Activated CD8-positive, alpha-beta T cell treated with anti-CD3 and anti-CD28 coated beads, Interleukin-2, amount 10 ng/mL, durations not matched to agents 7 days and 5 days (primary cell): ENCODE measurements at places on chromosomes 6 and 20.

DNA sequence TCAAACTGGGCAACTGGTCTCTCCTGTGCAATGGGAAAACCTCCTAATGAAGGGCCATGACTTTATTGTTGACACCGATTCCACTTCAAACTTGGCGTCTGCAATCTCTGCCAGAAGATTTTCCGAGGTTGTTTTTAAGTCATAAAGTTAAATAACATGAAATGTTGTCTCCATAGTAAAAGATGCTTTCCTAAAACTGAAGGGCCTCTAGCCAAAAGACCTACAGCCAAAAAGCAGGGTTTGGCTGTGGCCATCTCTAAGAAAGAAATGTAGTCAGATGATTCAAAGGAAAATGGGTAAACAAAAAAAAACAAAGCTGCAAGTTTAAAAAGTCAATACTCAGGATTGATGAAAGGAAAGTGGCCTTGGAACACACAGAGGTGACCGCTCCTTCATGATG, 14.1 kb downstream of the CD93 start:
- H3K27me3 ChIP-seq, result peaks cover 8% of the 10 kb centered on the region
- no peak overlapping the region for H3K4me3 ChIP-seq
- no peak overlapping the region for H3K27ac ChIP-seq
- no peak for DNase-seq
- no peaks in the 10 kb centered on the region for H3K4me1 ChIP-seq

- peaks cover 55% of the 10 kb centered on the region for H3K36me3 ChIP-seq
- H3K27ac ChIP-seq, result peak overlapping the region; percentile 97
- peak overlapping the region; percentile 71 for H3K4me3 ChIP-seq
- peak; percentile 84 for DNase-seq
- peaks cover 69% of the 10 kb centered on the region for H3K4me1 ChIP-seq
- H3K27me3 ChIP-seq, result no peaks in the 10 kb centered on the region
Measured at GRCh38 chr6:158789115-158789917, 29.9 kb downstream of the EZR start.

DNA sequence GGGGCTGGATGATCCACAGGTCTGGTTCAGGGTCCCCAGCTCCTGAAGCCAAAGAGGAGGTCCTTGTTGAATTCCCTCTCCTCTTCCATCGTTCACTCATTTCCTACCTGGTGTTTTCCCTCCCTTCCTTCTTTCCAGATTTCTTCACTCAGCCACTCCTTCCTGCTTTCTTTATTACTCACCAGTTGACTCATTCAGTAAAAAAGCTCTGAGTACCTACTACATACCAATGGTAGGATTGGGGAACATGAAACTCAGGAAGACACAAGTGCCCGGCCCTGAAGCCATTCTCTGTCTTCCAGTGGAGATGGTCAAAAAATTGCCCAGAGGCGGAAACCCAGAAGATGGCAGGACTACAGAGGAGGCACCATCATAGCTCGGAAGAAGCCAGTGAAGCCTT, 11.9 kb upstream of the NSFL1C start:
- peak; percentile 9 for DNase-seq
- no peak overlapping the region for H3K4me3 ChIP-seq
- H3K27ac ChIP-seq, result no peak overlapping the region
- peaks cover 21% of the 10 kb centered on the region for H3K27me3 ChIP-seq
- no peaks in the 10 kb centered on the region for H3K36me3 ChIP-seq

- H3K27me3 ChIP-seq, result peaks cover 17% of the 10 kb centered on the region
- DNase-seq, result no peak
- no peak overlapping the region for H3K27ac ChIP-seq
- H3K4me3 ChIP-seq, result no peak overlapping the region
- H3K4me1 ChIP-seq, result peaks cover 5% of the 10 kb centered on the region
Measured at GRCh38 chr20:59482351-59483187, 121.8 kb upstream of the PHACTR3 start.

DNA sequence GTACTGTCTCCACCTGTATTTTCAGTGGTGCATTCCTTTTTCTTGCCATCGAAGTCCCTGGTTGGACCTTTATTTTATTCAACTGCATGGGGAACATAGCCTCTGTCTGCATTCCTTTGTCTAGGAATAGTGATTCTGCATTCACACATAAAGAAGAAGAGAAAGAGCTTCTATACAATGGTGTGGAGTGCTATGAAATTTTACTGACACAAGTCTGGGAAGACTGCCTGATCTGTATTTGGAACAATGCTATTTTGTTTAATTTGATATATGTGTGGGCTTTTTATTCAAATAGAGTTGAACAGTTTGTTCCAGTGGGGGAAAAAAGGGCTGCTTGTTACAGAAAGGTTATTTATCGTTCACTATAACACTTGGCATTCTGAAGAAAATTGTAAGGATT, 375.7 kb upstream of the POU3F2 start:
- H3K27ac ChIP-seq, result no peak overlapping the region
- no peaks in the 10 kb centered on the region for H3K36me3 ChIP-seq
- no peak for DNase-seq
- no peaks in the 10 kb centered on the region for H3K4me1 ChIP-seq

- no peak for DNase-seq
- H3K36me3 ChIP-seq, result peaks cover 52% of the 10 kb centered on the region
- H3K27me3 ChIP-seq, result no peaks in the 10 kb centered on the region
- peaks cover 33% of the 10 kb centered on the region for H3K4me1 ChIP-seq
- H3K27ac ChIP-seq, result no peak overlapping the region
Measured at GRCh38 chr6:11341303-11341702, 108.8 kb upstream of the NEDD9 start.

DNA sequence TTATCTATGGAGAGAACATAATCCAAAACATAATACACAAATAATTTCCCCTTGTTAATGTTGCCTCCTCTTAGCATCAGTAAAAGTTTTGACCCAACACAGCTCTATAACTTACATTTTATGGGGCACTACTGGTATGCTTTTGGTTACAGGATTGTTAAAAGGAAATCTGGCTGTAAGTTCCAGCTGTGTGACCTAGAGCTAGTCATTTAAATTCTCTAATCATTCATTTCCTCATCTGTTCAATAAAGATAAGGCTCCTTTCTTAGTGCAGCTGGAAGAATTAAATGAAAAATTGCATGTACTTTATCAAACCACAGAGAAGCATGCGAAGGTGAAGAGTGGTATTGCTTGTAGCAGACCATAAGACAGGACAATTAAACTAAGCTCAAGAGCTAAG, 4.6 kb downstream of the SLC17A2 start:
- no peak overlapping the region for H3K4me3 ChIP-seq
- H3K36me3 ChIP-seq, result no peaks in the 10 kb centered on the region
- H3K27me3 ChIP-seq, result peaks cover 2% of the 10 kb centered on the region
- H3K27ac ChIP-seq, result no peak overlapping the region
- H3K4me1 ChIP-seq, result no peaks in the 10 kb centered on the region

DNA sequence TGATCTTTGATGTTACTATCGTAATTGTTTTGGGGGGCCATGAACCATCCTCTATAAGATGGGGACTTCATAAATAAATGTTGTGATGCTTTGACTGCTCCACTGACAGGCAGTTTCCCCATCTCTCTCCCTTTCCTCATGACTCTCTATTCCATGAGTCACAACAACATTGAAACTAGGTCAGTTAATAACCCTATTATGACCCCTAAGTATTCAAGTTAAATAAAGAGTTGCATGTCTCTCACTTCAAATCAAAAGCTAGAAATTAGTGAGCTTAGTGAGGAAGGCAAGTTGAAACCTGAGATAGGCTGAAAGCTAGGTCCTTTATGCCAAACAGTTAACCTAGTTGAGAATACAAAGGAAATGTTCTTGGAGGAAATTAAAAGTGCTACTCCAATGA, 491.0 kb downstream of the HAO1 start:
- no peaks in the 10 kb centered on the region for H3K27me3 ChIP-seq
- H3K27ac ChIP-seq, result no peak overlapping the region
- no peaks in the 10 kb centered on the region for H3K4me1 ChIP-seq
- no peaks in the 10 kb centered on the region for H3K36me3 ChIP-seq
- no peak overlapping the region for H3K4me3 ChIP-seq
- DNase-seq, result no peak

- H3K36me3 ChIP-seq, result no peaks in the 10 kb centered on the region
- H3K27ac ChIP-seq, result no peak overlapping the region
Measured at GRCh38 chr6:165086814-165087213, 222.6 kb downstream of the C6orf118 start.

DNA sequence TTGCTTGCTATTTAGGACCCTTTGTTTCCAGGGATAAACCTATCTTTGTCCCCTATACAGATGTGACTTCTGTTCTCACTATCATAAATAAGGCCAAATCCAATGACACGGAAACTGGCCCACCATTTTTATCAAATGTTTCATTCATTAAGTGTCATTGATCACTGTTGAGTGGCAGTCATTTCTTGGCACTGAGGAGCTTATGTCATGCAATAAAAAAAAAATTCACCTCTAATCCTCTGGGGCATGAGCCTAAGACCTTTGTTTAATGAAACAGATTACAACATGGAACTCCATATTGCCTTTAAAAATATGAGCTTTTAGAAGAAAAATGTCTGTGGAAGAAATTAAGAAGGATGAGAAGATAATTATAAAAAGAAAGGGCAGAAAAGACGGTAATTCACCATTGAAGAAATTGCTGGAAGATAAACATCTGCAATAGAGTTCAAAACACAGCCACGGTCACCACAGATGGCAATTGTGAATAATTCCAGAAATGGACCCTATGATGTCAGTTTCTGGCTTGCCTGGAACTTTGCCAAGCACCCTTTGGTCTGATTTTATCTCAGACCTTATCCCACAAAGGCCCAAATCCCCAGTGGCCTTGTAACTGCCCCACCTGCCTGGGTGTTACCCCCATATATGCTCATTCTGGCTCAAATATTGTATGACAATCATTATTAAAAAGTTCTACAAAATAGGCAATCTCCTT, 91.1 kb downstream of the DST start:
- H3K4me3 ChIP-seq, result no peak overlapping the region
- no peaks in the 10 kb centered on the region for H3K36me3 ChIP-seq
- H3K27me3 ChIP-seq, result peaks cover 5% of the 10 kb centered on the region
- no peaks in the 10 kb centered on the region for H3K4me1 ChIP-seq
- H3K27ac ChIP-seq, result no peak overlapping the region
- DNase-seq, result no peak

DNA sequence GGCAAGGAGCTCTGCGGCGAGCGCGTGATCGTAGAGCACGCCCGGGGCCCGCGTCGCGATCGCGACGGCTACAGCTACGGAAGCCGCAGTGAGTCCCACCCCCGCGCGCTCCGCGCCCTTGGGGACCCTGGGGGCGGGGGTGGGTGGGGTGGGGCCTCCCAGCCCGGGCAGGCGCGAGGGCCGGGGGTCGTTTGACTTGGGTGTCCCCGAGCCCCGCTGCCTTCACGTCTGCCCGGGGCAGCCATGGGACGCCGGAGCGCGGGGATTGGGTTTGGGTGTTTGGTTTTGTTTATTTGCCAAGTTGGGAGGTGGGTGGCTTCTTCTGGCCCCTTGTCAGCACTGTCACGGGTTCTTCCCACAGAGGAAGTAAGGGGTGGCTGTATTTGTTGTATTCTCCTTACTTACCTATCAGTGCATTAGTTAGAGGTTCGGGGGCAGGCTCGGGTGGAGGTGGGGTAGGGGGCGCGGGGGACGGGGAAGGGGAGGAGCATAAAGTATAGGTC, 777 bp downstream of the SRSF6 start:
- H3K27me3 ChIP-seq, result peaks cover 8% of the 10 kb centered on the region
- peak overlapping the region; percentile 92 for H3K4me3 ChIP-seq
- peak overlapping the region; percentile 99 for H3K27ac ChIP-seq
- DNase-seq, result no peak

- no peaks in the 10 kb centered on the region for H3K4me1 ChIP-seq
- no peak overlapping the region for H3K27ac ChIP-seq
- H3K27me3 ChIP-seq, result no peaks in the 10 kb centered on the region
- no peak overlapping the region for H3K4me3 ChIP-seq
- H3K36me3 ChIP-seq, result no peaks in the 10 kb centered on the region
Measured at GRCh38 chr20:61623451-61623850, 371.4 kb downstream of the CDH4 start.

GRCh38 chr6:7311917-7312615, 933 bp downstream of the SSR1 start:
- peaks cover 59% of the 10 kb centered on the region for H3K4me1 ChIP-seq
- H3K36me3 ChIP-seq, result peaks cover 45% of the 10 kb centered on the region

DNA sequence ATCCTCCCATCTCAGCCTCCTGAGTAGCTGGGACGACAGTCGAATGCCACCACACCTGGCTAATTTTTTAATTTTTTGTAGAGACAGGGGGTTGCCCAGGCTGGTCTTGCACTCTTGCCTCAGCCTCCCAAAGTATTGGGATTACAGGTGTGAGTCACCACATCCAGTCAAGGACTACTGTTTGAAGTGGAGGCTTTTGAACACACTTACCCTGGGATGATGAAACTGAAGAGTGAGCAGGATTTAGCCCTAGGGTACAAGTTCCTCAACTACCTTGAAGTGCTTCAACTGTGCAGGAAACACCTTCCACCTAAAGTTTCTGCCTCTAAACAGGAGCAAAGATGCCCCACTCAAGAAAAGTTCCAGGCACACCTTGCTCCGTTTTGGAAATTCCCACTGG, 15.7 kb upstream of the PARD6B start:
- no peak overlapping the region for H3K27ac ChIP-seq
- H3K27me3 ChIP-seq, result peaks cover 23% of the 10 kb centered on the region
- no peak for DNase-seq

DNA sequence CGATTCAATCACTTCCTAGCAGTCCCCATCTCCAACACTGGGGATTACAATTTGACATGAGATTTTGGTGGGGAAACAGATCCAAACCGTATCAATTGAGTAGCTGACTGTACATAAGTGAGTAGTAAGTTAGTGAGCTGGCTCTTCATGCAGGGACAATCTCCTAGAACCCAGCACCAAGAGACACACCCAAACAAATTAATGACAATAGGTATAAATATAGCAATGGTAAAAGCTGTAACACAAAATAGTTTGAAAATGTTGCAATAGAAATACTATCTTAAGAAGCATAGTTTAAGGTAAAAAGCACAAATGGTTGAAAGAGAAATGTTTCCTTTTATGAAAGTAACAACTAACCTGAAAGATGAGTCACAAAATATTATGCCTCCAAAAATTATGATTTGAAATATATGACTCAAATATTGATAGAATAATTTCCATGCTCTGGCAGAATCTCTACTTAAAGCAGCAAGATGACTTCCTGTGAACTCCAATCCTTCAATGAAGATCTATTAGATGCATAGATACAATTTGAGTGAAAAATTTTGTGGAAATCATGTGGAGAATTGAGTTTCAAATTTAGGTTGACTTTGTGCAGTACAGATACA, 5.4 kb upstream of the SIRPB1 start:
- peaks cover 60% of the 10 kb centered on the region for H3K4me1 ChIP-seq
- H3K36me3 ChIP-seq, result peaks cover 53% of the 10 kb centered on the region
- H3K4me3 ChIP-seq, result no peak overlapping the region
- no peak for DNase-seq
- H3K27ac ChIP-seq, result peak overlapping the region; percentile 7
- no peaks in the 10 kb centered on the region for H3K27me3 ChIP-seq

DNA sequence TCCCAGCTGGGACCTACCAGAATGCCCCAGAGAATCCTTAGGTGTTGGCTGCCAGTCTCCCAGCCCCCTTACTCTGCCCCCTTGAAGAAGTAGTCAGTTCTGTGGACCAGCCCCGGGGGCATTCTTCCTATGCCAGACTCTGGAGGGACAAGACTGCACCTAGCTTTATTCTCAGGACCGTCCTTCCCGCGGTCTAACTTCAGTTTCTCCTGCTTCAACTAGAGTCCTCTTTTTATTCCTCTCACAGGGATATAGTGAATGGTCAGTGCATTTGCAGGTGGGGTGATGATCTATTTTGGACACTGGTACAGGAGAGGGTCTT, 35.9 kb upstream of the MDFI start:
- H3K4me1 ChIP-seq, result peaks cover 4% of the 10 kb centered on the region
- DNase-seq, result no peak
- peaks cover 3% of the 10 kb centered on the region for H3K27me3 ChIP-seq
- no peaks in the 10 kb centered on the region for H3K36me3 ChIP-seq
